ENCODE measurements at places on chromosomes 7 and 10. TPM values are rescaled to one million over a fixed set of nuclear protein-coding genes. Genes with fewer than 3 reads are reported as not detected.

Gene TDRD1
- polyA plus RNA-seq: 0.36 TPM

Gene ZNF138
- 3.6 TPM for polyA plus RNA-seq

Gene ABCC2
- polyA plus RNA-seq: 0.33 TPM

GRCh38 chr7:42925630-42926029 lies 6.3 kb downstream of the PSMA2 start:
- no peak for DNase-seq

Gene FAM25A
- polyA plus RNA-seq: not detected

GRCh38 chr10:48701941-48702340 lies 17.3 kb downstream of the WDFY4 start:
- no peak for DNase-seq

DNA sequence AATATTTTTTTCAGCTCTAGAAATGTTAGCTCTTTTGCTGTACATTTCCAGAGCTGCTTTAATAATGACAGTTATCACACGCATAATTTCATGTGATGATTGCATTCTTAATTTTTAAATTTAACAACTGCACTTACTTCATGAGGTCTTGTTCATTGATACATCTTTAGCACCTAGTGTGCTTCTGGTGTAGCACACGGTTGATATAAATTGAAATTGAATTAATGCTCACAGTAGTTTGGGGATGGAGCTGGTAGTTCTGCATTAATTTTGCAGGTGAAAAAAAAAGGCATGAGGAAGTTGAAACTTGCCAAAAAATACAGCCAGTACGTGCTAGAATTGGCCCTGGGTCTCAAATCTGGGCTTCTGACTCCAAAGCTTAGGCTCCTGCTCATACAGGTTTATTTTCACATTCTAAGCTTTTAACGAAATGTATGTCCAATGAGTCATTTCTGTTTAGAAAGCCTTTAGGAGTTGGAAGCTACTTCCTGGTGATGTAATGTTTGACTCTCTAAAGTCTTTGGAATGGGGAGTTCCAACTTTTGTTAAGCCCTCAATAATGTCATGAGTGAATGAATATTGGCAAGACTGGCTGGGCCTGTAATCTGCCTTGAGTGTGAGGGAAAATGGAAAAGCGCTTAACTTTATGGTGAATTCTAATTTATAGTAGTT lies 62.5 kb downstream of the DAGLB start:
- DNase-seq: no peak

GRCh38 chr7:127820732-127821085 lies 168.7 kb downstream of the SND1 start:
- DNase-seq: no peak

GRCh38 chr10:51063659-51064535 lies 10.4 kb upstream of the PRKG1 start:
- no peak for DNase-seq

- no peak for DNase-seq
Observed at GRCh38 chr10:119296703-119297102, 89.3 kb downstream of the GRK5 start.

DNA sequence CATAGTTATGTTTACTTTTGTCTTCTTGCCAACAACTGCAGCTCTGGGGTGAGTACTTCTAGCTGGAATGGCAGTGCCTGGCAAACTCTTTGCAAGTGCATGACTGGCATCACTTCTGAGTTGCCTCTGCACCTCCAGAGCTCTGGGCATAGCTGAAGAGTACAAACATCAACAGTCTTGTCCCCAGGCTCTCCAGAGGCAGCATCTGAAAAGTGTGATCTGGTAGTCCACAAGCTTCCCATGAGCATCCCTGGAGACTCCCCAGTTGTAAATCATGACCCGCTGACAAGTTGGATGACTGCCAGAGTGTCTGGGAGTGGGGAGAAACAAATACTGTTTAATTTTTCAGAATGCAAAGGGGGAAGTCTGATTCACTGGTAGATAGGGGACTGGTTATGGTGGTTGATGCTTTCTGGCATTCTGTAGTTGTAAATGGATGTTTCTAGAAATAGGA lies 138.9 kb upstream of the CDK13 start:
- DNase-seq: no peak

DNA sequence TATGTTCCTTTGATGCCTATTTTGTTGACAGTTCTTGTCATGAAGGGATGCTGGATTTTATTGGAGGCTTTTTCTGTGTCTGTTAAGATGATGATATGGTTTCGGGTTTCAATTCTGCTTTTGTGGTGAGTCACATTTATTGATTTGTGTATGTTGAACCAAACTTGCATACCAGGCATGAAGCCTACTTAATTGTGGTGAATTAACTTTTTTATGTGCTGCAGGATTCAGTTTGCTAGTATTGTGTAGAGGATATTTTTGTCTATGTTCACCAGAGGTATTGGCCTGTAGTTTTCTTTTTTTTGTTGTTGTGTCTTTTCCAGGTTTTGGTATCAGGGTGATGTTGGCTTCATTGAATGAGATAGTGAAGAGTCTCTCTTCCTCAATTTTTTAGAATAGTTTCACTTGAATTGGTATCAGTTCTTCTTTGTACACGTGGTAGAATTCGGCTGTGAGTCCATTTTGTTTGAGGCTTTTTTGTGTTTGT lies 345.9 kb downstream of the KIF20B start:
- no peak for DNase-seq

GRCh38 chr10:89591796-89592271 lies 53.2 kb downstream of the PANK1 start:
- DNase-seq: no peak

DNA sequence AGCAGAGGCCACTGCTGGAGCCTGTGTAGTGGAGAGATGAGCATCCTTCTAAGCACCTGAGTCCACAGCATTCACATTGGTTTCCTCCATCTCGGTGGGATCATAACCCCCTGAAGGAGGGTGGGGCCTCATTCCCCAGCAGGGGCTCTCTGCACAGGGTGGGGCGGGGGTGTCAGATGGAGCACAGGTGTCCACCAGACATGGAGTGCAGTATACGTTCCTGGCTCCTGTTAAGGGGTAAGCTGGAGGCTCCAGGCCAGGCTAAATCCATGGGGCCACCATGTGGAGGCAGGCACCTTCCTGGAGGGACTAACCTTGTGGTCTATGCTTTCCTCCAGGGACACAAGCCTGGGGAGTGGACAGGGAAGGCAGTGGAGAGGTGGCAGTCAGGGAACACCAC lies 252.6 kb downstream of the GRID1 start:
- DNase-seq: no peak

Gene FKBP14
- 7.1 TPM for polyA plus RNA-seq

Gene PLCE1
- polyA plus RNA-seq: 6.7 TPM

- no peak for DNase-seq
Observed at GRCh38 chr10:17841050-17841449, 31.9 kb downstream of the MRC1 start.

DNA sequence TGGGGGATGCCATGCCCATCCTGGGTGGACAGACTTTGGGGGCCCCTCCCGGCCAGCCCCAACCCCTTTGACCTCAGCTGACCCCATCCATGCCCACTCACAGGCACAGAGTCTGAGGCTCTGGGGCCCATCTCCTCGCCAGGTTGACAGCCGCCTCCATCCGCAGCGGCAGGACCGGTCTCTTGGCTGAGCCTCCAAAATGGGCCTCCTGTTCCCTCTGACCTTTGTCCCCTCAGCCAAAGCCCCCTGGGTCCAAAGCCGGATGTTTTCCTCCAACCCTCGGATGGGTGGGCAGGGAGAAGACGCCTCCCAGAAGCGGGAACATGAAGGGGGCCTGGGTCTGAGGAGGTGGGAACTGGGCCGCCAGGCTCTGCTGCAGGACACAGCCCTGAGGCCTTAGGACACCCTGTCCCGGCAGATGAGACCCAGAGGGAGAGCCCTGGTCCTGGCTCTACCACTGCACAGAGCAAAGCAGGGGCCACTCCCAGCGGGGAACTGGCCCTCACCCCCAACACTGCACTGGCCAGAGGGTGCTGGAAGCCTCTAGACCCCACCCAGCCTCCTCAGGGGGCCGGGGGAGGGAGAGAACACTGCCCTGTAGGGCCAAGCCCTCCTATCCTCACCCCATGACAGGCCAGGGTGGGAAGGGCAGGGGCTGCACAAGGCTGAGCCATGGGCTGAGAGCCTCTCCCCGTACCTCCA lies 12.6 kb downstream of the PDGFA start:
- DNase-seq: peak; percentile 30

GRCh38 chr10:70232155-70232858 lies 922 bp downstream of the PPA1 start:
- DNase-seq: no peak

- no peak for DNase-seq
Observed at GRCh38 chr7:134446923-134447322, 12.0 kb downstream of the AKR1B1 start.

DNA sequence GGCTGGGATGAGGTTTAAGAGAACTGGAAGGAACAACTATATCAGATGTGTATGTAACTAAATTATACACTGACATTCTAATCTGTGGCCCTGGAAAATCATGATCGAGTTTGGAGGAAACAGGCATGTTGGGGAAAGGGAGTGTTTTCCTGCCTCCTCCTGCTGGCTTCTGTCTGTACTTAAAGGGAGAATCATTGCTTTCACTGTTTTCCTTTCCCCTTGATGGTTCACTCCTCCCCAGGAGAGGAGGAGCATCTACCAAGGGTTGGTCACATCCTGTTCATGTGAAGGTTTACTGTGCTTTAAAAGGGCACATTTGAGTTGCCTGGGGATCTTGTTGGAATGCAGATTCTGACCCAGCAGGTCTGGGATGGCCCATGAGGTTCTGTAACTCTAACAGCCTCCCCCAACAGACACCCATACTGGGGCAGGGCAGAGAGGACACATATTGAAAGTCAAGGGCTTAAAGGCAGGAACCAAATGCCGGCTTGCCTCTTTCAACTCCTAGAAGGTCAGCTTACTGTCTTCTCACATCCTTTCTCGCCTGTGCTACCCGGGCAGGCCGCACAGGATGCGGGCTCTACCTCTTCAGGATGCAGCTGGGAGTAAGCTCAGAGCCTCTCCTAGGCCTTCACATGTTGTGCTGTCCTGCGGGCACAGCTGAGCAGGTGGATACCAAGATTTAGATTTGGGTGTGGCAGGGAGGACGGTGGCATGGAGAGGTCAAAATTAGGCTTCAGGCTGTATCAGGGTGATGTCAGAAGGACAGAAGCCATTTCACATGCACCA lies 694.8 kb downstream of the KCNMA1 start:
- DNase-seq: no peak
